GM12892 (cell line): ENCODE measurements at places on chromosomes 16 and 17.

DNA sequence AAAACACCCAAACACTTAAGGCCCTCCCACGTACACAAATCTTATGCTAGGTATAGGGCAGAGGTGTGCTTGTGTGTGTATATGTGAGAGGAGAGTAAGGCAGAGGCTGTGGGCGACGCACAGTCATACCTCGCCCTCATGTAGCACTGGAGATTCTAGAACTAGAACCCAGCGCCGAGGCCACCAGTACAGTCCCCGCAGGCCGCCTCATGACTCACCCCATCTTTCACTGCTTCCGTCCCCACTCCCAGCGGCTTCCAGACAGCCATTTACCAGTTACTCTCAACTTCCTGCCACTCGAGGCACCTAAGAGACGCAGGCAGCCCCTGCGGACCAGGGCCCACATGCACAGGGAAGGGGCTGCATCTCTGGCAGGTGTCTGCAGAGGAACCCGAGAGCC, 23.2 kb upstream of the CYTH1 start:
- no peak for DNase-seq

DNA sequence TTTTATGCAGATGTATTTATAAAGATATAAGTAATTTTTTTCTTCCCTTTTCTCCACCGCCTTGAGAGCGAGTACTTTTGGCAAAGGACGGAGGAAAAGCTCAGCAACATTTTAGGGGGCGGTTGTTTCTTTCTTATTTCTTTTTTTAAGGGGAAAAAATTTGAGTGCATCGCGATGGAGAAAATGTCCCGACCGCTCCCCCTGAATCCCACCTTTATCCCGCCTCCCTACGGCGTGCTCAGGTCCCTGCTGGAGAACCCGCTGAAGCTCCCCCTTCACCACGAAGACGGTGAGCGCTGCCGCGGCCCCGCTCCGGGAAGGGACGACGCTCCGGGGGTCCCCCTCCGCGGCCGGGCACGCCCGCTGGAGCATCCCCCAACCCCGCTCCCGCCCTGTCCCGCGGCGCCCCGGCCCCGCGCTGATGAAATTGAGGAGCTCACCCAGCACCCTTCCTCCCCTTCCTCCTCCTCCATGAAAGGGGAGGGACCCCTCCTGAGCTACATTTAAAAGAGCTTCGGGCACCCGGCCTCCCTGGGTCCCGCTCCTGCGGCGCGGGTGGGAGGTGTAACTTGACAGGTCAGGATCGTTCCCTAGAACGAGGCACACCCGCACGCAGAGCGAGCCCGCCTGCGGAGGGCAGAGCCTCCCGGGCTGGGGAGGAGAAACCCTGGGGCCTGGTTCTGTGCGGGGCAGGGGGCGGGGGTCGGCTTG, 706 bp downstream of the HLF start:
- no peak for DNase-seq

- no peak for DNase-seq
These were observed 29.8 kb upstream of the SALL1 start for GRCh38 chr16:51180719-51181502.

- no peak for DNase-seq
These were observed 47.6 kb upstream of the CBFA2T3 start for GRCh38 chr16:89024546-89025060.

- no peak for DNase-seq
These were observed 149.0 kb downstream of the AHSP start for GRCh38 chr16:31676731-31677130.

- DNase-seq = no peak
These were observed 554.7 kb downstream of the RBFOX1 start for GRCh38 chr16:7887316-7887715.

DNA sequence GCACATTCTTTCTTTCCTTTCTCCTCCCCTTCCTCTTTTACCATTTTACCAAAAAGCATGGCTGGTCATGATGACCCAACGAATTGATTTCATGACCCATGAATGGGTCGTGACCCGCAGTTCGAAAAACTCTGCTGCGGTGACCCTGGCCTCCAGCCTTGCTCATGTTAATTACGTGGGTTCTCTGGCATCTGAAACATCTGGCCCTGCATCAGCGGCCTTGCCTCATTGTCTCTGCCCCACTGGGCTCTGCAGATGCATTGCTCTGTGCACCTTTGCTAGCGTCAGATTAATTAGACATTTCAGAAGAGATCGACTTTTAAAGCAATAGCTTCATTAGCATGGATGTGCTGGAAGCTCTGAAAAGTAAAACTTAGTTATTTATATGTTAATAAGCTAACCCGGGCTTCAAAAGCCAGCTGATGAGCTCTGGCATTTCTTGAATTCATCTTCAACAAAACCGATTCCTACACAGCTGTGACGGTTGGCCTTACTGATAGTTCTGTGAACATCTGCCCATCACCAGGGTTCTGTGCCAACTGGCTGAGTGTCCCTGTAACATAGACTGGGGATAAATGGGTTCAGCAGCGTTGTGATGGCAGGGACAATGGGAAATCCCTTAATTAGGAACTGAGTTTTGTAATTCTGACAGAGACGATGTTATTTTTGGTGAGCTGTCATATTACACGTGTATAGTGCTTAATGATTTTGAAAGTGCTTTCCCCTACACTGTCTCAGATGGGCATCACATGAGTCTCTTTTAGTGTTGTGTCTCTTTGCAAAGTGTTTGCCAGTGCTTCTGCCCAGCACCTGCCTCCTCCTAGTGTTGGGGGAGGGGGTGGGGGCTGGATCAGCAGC, 225.9 kb upstream of the EEF2KMT start:
- no peak for DNase-seq

GRCh38 chr17:20092261-20092867, 83.2 kb downstream of the SPECC1 start:
- DNase-seq = no peak

DNA sequence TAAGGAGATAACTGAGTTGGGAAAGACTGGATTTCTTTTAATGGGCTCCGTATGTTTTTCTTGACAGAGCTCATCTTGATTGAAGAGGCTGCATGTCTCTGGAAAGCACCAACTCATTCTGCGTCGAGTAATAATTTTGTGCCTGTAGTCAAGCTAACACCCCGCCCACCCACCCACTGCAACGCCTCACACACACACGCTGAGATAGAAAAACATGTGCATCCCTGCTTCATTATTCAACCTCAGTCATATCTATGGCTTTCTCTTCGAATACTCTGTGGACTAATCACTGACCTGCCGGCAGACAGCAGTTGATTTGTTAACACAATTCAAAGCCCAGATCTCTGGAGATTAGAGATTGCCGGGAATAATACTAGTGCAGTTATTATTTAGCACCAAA, 220.2 kb upstream of the TOM1L1 start:
- DNase-seq = no peak
